ENCODE measurements at places on chromosomes 5 and 9.

DNA sequence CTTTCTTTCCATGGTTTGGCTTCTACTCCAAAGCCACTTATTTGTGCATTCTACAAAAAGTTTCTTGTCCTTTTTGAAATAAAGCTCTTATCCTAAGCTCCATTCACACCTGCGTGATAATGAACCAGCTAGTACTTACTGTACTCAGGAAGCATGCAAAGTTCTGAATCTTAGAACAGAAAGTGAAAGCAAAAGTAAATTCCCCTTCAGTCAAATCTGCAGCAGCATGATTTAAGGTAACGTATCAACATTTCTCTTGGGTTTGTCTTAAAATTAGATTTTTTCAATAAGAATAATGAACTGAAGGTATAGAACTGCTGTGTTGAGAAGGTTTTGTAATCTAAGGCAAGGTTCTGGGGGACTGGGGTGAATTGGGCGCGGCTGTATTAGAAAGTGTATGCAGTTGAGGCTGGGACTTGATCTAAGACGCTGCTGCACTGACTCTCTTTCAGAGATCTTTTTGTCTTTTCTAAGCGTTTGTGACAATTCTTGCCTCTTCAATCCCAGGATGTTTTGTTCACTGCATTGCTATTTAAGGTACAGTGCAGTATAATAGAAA lies at the start of gene ERAP2:
Gene ERAP2, plus strand, starts transcription at position 209 of the 559 bp plus-strand sequence. CDS start 3,186 bp downstream, outside the sequence.
- peak; percentile 13 for DNase-seq

DNA sequence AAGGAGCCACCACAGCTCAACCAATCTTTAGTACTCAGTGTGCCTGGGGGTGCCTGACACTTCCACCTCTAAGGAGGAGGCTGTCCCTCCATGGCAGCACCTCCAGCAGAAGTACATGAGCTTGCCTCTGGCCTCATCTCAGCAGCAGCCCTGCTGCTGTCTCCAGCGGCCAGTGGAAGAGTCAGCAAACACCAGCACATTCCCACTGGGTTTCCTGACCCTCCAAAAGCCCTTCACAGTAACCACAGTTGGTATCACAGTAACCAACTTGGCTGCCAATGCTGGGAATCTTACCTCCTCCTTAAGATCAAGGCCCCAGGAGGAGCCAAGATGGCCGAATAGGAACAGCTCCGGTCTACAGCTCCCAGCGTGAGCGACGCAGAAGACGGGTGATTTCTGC lies 29.4 kb downstream of the FSTL4 start:
- DNase-seq = no peak

DNA sequence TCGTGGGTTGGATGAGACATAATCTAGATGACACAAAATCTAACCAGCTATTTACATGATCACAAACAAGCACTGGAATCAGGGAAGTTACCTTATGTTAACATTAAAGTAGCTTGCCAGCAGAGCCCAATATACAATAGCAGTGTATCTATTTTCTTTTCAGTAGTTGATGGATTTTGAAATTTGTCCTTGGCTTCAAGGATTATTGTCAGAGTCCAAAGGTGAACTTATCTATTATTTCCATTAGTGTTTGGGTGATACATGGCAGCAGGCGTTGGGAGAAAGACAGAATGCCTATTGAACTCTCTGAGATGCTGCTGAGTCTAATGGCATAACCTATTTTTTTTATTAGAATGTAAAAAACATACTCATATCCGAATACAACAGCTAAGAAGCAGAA lies 223.2 kb upstream of the ACTBL2 start:
- DNase-seq = no peak

- DNase-seq = no peak
Measured at GRCh38 chr5:9841516-9842170, 211.5 kb upstream of the TAS2R1 start.

GRCh38 chr9:81559709-81560108 lies 129.6 kb downstream of the TLE1 start:
- no peak for DNase-seq

- no peak for DNase-seq
Measured at GRCh38 chr9:8237096-8237495, 437.5 kb upstream of the DMAC1 start.

DNA sequence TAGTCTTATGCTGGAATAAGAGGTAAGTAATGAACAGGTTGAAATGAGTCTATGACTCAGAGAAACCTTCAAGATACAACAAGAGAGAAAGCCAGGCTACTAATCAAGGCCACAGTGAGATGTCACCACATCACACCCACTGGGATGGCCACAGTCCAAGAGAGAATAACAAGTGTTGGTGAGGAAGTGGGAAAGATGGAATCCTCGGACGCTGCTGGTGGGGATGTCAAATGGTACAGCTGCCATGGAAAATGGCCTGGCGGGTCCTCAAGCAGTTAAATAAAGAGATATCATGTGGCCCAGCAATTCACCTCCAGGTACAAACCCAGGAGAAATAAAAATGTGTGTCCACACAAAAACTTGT lies 41.9 kb upstream of the NEURL1B start:
- no peak for DNase-seq

DNA sequence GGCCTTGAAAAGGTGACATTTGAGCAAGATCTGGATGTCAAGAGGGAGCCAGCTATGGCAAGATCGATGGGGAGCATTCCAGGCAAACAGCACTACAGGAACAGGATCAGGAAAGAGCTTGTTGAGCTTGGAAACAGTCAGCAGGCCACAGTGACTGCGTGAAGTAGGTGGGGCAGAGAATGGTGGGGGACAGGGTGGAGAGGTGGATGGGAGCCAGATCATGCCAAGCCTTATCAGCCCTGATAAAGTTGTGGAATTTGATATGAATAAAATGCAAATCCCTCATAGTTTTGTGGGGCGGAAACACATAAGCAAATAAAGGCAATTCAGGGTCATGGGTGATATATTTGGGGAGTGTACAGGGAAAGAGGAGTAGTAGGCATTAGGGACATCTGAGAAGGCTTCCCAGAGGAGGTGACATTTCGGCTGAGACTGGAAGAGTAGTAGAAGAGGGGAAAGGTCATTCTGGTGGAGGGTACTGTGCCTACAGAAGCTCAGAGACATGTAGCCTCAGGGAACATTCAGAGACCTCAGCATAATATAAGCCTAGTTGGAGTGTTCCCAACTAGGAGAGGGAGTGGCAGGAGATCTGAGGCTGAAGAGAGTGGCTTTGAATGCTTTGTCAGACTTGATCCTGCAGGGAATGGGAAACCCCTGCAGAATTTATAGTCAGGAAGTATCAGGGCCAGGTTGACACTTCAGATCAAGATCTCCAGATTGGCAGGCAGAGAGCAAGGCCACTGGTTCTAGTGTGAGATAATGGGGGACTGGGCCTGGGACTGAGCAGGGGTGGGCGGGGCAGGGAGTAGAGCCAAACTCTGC lies 9.7 kb upstream of the CYSTM1 start:
- no peak for DNase-seq

DNA sequence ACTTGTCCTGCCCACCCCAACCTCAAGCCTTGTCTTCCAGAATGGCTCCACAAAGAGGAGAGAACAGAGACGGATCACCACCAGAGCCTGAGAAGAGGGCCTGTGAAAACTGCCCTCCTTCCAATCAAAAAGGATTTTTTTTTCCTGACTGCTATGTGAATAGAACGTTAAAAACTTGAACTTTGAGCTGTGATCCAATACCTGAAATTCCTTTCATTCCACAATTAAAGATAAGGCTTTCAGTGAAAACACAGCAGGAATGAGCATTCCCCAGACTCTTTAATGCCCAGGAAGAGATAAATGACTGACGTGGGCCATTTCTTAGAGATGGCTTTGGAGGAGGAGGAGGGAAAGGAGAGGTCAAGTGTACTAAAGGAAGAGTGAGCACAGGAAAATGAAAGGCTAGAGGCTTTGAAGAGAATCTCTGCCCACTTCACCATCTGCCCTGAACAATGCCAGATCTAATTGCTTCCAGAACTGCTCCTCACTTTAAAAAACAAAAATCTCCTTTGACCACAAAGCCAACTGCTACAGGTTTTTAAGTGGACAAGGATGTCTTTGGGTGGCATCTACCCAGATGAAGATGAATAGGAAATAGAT lies 177.9 kb upstream of the MAP3K1 start:
- DNase-seq = no peak

- no peak for DNase-seq
Measured at GRCh38 chr9:70696694-70697335, 282.4 kb upstream of the KLF9 start.

DNA sequence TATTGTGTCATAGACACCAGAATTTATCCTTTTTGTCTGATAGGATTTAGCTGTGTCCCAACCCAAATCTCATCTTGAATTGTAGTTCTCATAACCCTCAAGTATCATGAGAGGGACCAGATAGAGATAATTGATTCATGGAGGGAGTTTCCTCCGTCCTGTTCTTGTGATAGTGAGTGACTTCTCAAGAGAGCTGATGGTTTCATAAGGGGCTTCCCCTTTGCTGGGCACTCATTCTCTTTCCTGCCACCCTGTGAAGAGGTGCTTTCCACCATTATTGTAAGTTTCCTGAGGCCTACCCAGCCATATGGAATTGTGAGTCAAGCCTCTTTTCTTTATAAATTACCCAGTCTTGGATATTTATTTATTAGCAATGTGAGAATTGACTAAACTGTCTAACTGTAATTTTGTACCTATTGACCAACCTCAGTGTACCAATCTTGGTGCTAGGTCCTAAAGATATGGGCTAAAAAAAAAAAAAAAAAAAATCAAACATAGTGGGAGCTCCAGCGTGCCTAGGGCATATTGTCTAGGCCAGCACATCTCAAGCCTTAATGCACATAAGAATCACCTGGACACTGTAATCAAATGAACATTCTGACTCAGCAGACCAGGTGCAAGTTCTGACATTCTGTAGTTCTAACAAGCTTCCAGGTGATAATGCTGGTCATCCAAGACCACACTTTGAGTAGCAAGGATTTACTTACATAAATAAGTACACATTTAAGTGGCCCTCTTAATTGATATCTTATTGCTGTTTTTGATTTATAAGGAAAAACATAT lies 30.5 kb downstream of the ST8SIA4 start:
- DNase-seq = no peak

DNA sequence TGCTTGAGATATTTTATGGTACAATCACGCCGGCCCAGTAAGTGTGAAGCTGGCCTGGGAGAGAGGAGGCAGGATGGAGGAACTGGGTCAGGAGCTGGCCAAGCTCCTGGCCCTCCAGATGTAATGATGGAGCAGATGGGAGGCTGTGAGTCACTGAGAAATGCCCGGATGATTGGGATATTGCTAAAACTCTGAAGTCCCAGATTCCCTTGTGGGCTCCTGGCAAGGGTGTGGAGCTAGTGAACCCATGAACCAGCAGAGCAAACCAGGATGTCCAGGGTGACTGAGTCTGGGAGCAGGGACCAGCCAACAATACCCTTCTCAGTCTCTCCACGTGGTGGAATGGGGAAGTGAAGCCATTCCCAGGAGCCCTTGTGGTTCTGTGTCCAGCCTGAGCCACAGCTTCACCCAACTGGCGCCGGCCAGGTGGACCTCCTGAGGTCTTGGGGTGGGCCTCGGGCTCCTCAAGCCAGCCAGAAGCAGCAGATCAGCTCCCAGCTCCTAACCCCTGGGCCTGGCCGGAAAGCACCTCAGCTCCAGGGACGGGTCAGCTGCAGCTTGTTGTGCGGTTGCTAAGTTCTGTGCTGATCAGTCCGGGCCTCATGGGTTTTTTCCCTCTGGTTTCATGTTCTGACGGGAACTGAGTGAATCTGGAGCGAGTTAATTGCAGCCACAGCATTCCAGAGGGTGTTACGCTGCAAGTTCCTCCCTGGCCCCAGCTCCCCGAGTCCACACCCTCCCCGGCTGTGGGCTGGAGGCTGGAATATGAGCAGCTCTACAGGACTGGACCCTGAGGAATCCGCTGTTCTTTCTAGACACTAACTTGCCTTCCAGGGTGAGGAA lies 37.6 kb downstream of the DUSP1 start:
- no peak for DNase-seq

DNA sequence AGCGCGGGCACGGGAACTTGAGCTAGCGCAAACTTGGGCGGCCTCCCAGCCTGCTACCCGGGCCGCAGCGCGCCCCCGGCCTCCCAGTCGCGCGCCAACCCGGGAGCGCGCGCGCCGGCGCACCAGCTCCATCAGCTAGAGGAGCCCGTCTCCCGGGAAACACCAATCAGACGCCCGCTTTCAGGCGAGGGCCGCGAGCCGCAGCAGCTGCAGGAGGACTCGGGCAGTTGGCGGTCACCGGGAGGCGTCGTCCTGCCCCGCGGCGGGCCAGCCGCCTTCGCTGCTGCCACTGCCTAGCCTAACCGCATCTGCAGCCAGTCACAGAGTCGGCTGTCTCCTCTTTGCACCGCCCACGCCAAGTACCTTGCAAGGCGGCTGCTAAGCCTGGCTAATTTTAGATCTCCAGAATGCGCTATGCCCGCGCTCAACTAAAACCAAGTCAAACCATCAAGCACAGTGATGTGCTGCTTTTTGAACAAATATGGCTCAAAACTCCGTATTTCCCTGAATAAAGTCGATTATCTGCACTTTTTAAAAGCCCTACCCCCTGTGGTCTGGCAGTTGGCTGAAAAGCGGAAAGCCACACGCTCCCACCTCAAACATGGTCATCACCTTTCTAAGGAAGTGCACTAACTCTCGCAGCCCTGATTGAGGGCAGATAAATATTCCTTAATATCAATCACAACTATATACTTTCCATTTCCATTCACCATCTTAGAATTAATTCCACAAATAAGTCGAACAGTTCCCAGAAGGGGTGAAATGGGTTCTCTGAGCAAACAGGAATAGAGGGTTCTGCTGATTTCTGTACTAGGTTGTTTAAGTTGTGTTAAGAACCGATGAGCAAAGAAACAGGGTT lies 221.8 kb downstream of the MEF2C start:
- DNase-seq = peak; percentile 95

DNA sequence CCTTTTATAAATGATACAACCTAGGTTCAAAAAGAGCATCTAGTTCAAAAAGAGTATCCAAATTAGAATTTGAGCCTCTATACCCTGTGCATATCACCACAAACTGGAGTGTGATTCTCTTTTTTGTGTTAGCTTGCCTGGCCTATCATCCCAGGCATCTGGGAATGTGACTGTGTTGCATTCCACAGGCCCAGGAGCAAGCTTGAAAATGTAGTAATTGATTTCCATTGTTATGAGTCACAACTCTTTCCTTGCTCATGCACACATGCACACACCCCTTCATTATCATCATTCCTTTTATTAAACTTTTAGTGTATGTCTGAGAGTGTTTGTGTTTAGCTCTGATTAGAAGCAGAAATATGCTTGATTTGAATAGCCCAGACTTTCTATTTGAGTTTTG lies 75.2 kb downstream of the FCHO2 start:
- DNase-seq = no peak

- no peak for DNase-seq
Measured at GRCh38 chr5:143016777-143017516, 246.8 kb downstream of the ARHGAP26 start.

DNA sequence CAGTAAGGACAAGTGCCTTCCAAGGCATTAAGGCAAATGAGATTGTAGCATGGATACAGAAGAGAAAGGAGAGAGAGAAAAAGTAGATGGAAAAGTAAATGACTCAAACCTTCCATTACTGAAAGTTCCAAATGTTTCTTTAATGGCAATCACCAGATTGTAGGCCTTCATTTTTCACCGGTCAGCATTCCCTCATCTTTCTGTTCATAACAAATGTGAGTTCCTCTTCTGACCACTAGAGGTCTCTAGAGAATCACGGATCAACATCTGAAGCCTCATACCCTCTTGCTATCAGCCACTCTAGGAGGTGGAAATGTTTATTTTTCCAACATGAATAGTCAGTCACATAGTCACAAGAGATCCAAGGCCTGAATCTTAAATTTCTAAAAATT lies 73.6 kb upstream of the RPS23 start:
- no peak for DNase-seq

GRCh38 chr5:103849934-103850333 lies 287.3 kb upstream of the NUDT12 start:
- DNase-seq = no peak

Measured in hippocampal formation (tissue), 2 donors.